Endothelial cell (in vitro differentiated cells): ENCODE measurements at places on chromosomes 12 and 14. TPM values are rescaled to one million over a fixed set of nuclear protein-coding genes. Genes with fewer than 3 reads are reported as not detected.
A peak's percentile ranks its signal among the peaks of the same experiment; 100 is the strongest.

- H3K27me3 ChIP-seq: no peaks in the 10 kb centered on the region
- H3K4me3 ChIP-seq: no peak overlapping the region
- DNase-seq: no peak
Measured at GRCh38 chr14:97705976-97706375, 908.8 kb downstream of the VRK1 start.

GRCh38 chr12:13387101-13387500 is 190.6 kb downstream of the EMP1 start:
- no peak overlapping the region for H3K4me3 ChIP-seq
- no peaks in the 10 kb centered on the region for H3K36me3 ChIP-seq
- no peak for DNase-seq
- no peak overlapping the region for H3K27ac ChIP-seq
- no peaks in the 10 kb centered on the region for H3K4me1 ChIP-seq

DNA sequence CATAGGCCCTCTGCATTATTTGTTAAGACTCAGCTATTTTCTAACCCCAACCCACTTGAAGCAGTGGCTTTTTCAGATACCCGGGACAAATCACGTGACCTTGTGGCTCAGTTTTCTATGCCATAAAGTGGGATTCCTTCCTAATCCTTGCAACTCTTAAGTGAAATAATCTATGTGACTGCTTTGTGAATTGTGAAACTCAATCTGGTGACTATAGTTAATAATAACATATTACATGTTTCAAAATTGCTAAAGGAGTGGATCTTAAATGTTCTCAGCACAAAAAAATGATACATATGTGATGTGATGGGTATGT is 17.3 kb downstream of the EML1 start:
- peaks cover 4% of the 10 kb centered on the region for H3K27me3 ChIP-seq
- no peak for DNase-seq
- no peaks in the 10 kb centered on the region for H3K4me1 ChIP-seq
- H3K27ac ChIP-seq: no peak overlapping the region
- no peak overlapping the region for H3K4me3 ChIP-seq

GRCh38 chr12:93714382-93714781 is 37.2 kb downstream of the CRADD start:
- no peak for DNase-seq
- no peak overlapping the region for H3K4me3 ChIP-seq
- no peaks in the 10 kb centered on the region for H3K4me1 ChIP-seq

GRCh38 chr12:72271451-72272090 is 599 bp upstream of the TRHDE start:
- no peak overlapping the region for H3K27ac ChIP-seq
- no peaks in the 10 kb centered on the region for H3K36me3 ChIP-seq
- no peaks in the 10 kb centered on the region for H3K4me1 ChIP-seq
- peak; percentile 56 for DNase-seq
- H3K4me3 ChIP-seq: peak overlapping the region; percentile 91

- peak overlapping the region; percentile 94 for H3K4me3 ChIP-seq
- peak; percentile 8 for DNase-seq
- peaks cover 26% of the 10 kb centered on the region for H3K4me1 ChIP-seq
- peak overlapping the region; percentile 97 for H3K27ac ChIP-seq
- peaks cover 17% of the 10 kb centered on the region for H3K36me3 ChIP-seq
- H3K27me3 ChIP-seq: peaks cover 10% of the 10 kb centered on the region
Measured at GRCh38 chr12:105109465-105110212, 2.1 kb downstream of the WASHC4 start.

DNA sequence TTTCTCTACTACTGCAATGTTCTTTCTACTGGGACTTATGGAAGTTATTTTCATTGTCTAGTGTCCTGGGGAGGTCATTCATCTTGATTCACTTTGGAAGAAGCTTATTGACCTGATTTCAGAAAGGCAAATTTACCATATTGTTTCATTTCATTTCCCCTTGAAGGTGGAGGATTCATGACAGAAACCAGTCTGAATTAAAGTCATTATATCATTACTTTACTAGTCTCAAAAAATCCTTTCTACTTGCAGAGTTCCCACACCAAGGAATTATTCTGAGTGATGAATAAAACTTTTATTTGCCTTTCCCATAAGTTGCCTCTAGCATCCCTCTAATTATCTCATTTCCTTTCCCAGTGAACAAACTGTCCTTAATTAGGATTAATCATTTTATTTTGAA is 163.8 kb downstream of the RASSF9 start:
- no peak overlapping the region for H3K27ac ChIP-seq
- H3K4me3 ChIP-seq: no peak overlapping the region
- H3K36me3 ChIP-seq: no peaks in the 10 kb centered on the region
- H3K4me1 ChIP-seq: no peaks in the 10 kb centered on the region

Gene TRPV4
- total RNA-seq: 7.0 TPM

Gene PPP2R3C
- total RNA-seq: 29.1 TPM

Gene AMN
- total RNA-seq: not detected

Gene MORN3
- 1.2 TPM for total RNA-seq

Gene RHOF
- 25.7 TPM for total RNA-seq

Gene PRH2
- not detected for total RNA-seq
